Kidney (tissue), 22 donors: ENCODE measurements at places on chromosomes 4 and X. TPM values are rescaled to one million over a fixed set of nuclear protein-coding genes. Genes with fewer than 3 reads are reported as not detected.

DNA sequence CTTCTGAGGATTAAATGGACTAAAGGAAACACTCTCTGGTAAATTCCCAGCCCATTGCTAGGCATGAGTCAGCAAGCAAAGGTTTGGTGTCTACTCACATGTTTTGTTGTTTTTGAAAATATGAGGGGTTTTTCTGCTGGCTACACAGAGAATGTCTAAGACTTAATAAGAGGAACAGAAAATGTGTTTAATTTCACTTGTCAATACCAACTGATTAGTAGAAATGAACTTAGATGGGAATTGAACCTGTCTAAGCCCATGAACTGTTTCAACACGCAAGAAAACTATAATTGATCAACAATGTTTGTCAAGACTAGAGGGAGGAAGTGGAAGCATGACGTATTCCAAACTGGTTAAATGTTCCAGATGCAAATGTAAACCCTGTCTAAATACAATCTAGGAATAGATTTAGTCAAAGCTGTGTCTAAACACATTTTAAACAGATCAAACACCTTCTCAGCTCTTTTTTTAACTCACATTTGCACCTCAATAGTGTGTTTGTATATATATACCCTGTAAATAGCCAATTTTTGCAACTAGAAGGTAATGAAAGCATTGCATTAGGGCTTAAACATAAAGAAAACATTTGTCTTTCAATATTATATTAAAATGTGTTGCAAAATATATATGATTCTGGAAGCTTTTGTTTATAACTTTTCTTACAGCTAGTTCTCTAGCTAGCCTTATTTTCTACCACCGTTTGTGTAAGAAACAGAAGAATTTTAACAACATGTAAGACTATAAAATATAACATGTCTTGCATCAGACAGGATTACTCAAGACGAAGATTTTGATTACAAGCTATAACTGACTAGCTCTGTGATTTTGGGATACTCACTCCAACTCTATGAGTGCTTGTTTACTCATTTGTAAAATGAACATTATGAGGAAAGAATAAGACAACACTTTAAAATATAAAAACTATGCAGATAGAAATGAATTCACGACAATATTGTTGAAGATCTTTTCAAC is 607.8 kb downstream of the FSTL5 start:
- DNase-seq: no peak

DNA sequence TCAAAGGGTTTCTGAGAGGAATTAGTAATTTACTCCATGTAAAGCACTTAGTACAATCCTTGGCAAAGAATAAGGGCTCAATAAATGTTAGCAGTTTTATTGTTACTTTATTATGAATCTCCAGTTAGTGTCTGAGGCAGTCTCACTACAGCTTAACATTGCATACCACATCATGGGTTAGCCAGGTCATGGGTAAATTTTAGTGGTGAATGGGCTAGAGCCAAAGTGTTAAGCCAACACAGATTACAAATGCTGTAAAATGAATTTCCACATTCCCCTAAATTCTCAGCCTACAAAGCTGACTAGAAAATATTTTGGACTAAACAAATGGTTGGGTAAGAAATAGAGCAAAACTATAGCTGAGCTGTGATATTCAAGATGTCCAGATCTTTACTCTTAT is 72.4 kb downstream of the NRK start:
- DNase-seq: no peak

- peak; percentile 88 for DNase-seq
Measured at GRCh38 chrX:48971249-48972219, at the start of gene KCND1. KCND1 (minus strand) TSS chrX:48971844; CDS start chrX:48970271, 1,573 bp downstream.

DNA sequence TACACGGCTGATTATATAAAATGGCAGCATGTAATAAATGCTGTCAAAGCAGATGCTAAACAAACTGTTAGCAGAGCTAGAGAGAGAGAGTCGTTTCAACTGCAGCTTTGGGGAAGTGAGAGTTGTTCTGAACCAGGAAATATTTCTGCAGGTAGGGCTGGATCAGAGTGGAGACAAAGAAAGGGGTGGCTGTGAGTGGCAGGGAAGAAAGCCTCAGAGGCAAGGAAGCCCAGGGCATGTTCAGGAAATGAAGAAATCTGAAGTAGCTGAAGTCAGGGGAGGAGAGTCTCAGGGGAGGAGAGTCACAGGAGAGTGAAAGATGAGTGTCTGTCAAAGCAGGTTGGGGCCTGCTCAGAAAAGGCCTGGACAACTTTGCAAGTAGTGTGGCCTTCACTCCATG is 48.4 kb upstream of the RPS6KA3 start:
- DNase-seq: no peak

- DNase-seq: no peak
Measured at GRCh38 chr4:86950831-86951525, 16.2 kb downstream of the AFF1 start.

DNA sequence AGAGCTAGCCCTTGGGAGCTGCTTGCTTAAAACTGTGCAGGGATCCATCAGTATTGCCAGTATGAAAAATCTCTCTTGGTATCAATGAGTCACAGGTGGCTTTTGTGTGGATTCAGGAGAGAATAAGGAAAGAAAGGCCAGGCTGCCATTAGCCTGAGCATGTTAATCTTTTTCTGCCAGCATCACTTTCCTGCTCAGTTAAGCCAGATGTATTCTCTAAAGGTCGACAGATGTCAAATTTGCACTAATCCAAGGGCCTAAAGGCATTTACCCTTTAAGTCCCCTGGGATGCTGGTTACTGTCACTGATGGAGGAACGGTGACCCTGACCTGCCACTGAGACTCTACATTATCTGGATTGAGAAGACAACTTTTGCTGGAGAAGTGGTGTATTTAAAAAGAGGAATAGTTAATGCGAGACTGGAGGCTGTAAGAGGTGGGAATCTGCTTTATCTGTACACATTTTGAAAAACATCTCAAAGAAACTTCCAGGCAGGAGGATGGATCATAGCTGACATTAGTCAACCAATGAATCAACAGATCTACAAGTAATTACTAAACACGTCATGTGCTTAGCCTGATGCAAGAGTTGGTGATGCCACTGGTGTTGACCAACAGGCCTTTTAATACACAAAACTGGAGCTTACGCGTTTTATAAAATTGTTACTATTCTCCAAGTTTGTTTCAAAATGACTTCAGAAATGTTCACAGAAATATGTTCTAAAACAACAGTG is 241.4 kb upstream of the ANXA3 start:
- DNase-seq: no peak

DNA sequence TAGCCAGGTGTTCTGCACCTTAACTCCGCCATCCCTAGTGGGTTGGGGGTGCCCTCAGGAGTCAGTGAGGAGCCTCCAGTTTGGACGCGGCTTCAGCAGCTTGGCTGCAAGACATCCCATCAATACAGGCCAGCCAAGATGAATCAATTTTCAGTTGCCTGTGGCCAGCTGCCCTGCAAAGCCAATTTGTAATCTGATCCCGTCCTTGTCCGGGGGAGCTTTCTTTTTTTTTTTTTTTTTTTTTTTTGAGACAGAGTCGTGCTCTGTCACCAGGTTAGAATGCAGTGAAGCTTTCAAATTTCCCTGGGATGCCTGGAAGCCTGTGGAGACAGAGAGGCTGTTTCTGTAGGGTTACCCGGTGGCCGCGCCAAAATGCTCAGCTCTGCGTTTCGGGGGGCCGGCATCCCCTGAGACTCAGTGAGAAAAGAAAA is 192.5 kb downstream of the ASMT start:
- peak; percentile 78 for DNase-seq

GRCh38 chr4:95547715-95548471 is 880 bp downstream of the UNC5C start:
- peak; percentile 57 for DNase-seq

GRCh38 chr4:60081839-60082238 is 1118.3 kb upstream of the ADGRL3 start:
- DNase-seq: no peak

- DNase-seq: no peak
Measured at GRCh38 chr4:7766086-7766485, 173.6 kb downstream of the AFAP1 start.

- DNase-seq: no peak
Measured at GRCh38 chr4:71468116-71468710, 129.4 kb downstream of the SLC4A4 start.

DNA sequence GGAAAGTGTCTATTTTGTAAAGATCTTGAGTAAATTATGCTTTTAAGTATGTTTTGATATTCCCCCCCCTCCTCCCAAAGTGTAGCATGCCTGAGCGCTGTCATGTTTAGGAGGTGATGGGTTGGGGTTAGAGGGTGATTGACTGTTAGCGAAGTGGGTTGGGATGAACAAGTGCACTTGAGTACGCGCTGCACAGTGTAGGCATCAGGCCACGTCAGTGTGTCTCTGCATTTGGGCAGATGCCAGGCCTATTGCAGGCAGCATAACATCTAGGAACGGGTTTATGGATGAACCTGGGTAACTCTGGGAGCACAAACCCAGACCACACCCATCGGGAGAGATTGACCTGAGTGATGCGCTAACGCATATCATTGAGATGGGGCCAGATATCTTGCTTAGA is 111.2 kb downstream of the TBL1X start:
- no peak for DNase-seq

DNA sequence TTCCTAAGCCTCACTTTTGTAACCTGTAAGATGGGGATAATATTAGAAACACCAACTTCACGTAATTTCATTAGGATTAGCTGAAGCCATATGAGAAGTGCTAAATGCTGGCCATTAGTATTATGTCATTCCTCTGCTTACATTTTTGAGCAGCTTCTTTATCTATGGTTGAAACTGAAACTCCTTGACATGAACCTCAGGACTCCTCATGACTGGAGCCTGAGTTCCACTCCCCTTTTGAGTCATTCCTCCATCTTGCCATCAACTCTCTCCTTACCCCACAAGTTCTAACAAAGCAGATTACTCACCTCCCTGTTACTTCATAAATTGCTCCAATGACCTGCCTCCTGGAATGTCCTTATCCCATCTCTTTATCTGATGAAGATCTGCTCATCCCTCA is 123.2 kb upstream of the KCNIP4 start:
- DNase-seq: no peak

- no peak for DNase-seq
Measured at GRCh38 chrX:19875050-19875431, 12.4 kb downstream of the SH3KBP1 start.

DNA sequence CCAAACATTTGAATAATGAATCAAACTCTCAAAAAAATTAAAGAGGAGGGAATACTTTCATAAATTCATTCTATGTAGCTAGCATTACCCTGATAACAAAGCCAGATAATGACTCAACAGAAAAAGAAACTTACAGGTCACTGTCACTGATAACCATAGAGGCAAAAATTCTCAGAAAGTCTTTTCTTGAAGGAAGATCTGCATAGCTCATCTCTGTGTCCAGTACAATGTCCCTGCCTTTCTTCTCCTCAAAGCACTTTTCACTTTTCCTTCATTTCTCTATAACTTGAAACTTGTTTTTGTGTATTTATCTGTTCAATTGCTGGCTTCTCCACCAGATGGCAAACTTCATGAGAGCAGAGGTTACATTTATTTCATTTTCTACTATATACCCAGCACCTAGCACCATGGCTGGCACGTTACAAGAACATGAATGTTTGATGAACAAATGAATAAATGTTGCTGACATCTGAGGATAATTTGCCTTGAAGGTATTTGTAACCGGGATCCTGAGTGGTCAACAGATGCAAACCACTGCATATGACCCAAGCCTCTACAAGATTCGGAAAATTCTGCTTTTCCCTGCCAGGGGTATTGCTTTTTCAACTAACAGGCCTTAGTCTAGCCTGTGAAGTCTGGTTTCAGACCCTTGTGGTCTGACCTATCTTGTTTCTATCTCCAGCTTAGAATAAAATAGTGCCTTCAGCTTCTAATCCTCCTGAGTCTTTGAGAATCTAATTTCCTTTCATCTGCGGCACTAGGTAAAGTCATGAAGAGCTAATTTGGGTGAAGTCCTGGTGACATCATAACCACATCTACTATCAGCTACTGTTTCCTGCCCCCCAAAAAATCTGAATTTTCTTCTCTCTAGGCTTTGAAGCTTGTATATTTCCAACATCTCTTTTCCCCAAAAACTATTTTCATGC is 52.5 kb upstream of the ANTXR2 start:
- DNase-seq: no peak

DNA sequence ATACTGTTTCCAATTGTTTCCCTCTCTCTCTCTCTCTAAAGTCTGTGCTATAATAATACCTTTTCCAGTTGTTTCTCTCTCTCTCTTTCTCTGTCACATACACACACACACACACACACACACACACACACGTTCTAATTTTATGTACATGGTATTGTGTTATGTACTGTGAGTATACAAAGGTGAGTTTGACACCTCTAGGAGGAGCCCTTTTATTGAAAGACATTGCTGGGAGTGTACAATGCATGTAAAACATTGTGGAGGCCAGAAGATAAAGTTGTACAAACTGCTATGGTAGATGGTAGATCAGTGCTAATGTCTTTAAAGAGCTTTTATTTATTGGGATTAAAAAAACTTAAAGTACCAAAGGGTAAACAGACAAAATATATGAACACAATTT is 53.6 kb downstream of the BLTP1 start:
- DNase-seq: no peak

- no peak for DNase-seq
Measured at GRCh38 chr4:74531963-74532794, 87.2 kb downstream of the AREG start.

DNA sequence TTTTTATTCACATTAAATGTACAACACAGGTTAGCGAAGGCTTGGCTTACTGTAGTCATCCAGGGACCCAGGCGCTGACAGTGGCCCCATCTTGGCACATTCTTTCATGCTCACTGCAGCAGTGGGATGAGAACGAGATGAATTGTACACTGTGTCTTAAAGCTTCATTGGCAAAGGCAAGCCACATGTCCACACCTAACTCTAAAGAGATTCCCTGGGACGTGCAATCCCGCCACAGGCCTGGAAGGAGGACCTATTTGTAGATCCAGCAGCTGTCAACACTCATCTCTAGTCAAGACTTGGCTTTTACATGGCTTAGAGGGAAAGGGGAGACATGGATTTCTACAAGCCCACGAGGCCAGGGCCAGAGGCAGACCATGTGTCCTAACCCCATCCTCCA is 16.1 kb upstream of the CXCR3 start:
- no peak for DNase-seq

DNA sequence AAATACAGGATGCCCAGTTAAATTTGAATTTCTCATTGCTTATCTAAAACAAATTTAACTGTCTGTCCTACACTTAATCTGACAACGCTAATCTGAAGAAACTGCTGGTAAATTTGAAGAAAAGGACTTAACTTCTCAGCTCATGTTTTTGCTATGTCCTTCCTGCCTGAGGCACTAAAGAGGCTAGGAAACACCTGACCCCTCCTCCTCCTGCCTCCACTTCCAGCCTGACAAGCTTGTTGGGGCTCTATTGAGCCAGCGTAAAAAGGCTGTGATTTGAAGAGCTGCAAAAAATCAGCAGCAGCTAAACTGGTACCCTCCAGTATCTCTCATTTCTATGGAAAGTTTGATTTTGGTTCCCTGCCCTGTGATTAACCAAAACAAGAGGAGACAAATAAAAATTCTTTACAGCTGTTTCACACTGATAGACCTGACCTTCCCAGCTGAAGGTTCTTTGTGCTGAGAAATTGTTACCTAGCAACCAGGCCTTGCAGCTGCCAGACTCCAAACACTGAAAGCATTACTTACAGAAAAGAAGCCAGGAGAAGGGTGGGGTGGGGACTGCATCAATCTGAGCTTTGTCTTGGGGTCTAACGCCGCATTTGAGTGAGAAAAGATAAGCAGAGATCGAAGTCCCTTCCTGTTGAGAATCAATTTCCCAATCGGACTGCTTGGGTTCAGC is 35.0 kb downstream of the DCX start:
- DNase-seq: no peak

Gene USP17L19
- total RNA-seq: not detected

Gene KCNE5
- 0.44 TPM for total RNA-seq

Gene HTR2C
- total RNA-seq: not detected

Gene DMP1
- total RNA-seq: not detected

Gene GPR173
- total RNA-seq: 5.4 TPM

Gene CYSLTR1
- 5.5 TPM for total RNA-seq
